Stimulated activated CD8-positive, alpha-beta memory T cell treated with anti-CD3 and anti-CD28 coated beads, Interleukin-7, amount 100 ng/mL, for 1 hour (primary cell): ENCODE measurements at places on chromosomes 7 and 10.

GRCh38 chr7:130242198-130243014, 24.3 kb upstream of the CPA2 start:
- DNase-seq = peak; percentile 6

- no peak for DNase-seq
Observed at GRCh38 chr10:60298408-60299389, 91.0 kb downstream of the ANK3 start.

DNA sequence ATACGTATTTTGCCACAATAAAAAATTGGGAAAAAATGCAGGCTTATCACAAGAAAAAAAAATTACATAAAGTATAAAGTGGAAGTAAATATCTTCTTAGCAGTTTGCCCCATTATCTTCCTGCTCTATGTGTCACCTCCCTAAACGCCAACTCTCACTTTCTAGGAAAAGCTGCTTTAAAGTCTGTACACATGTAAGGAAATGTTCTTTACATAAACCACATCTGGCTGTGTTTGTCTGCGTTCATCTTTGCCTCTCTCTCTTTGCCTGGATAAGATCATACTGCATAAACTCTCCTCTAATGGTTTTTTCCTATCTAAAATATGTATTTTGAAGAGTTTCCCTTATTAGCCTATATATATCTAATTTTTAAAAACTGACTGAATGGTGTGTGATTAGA, 23.0 kb upstream of the UMAD1 start:
- no peak for DNase-seq

- DNase-seq = no peak
Observed at GRCh38 chr7:99860281-99861127, 16.3 kb downstream of the OR2AE1 start.

DNA sequence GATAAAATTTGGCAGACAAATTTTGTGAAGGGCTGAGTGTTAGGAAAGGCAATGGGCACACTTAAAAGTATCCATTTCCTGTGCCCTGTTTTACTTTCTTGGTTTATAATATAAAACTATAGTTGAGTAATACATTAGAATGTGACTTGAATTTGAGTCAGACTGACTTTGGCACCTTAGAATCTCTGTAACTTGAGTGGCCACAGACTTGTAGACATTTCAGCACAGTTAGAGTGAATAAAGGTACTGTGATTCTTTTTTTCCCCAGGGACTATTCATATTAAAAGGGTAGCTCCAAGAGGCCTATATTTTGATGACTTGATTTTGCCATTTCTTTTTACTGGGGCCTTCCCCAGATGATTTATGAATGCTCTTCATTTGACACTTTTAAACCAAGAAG, 22.4 kb downstream of the GBF1 start:
- DNase-seq = no peak

DNA sequence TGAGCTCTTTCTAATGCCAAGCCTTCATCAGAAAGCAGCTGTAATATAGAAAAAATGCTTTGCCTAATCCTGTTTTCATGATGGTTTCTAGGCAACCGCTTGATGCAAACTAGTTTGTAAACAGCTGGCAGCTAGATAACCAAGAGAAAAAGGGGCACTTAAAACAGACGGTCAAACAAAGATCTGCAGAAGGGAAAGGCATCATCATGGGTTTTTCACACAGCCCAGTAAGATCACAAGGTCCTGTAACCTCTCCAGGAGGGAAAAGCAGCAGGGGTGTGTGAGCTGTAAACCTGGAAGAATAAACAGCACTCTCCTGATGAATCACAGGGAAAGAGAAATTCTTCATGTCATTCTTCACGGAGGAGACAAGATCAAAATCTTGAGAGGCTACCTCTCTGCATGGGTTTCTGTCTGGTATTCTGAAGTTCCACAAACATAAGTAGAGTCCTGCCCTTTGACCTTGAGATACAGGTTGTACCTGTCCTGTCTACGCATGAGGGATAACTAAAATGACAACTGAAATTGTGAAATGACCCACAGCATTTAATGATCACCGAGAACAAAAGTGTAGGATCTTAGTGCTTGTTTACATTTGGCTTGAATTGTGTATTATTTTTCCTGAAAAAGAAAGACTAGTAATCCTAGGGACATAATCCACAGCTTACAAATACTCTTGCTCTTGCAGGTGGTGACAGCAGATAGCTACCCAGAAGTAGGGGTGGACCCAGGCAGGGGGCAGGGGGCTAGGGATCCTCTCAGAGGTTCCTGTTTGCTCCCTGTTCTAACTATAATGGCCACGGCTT, 48.0 kb downstream of the CREB3L2 start:
- DNase-seq = no peak

DNA sequence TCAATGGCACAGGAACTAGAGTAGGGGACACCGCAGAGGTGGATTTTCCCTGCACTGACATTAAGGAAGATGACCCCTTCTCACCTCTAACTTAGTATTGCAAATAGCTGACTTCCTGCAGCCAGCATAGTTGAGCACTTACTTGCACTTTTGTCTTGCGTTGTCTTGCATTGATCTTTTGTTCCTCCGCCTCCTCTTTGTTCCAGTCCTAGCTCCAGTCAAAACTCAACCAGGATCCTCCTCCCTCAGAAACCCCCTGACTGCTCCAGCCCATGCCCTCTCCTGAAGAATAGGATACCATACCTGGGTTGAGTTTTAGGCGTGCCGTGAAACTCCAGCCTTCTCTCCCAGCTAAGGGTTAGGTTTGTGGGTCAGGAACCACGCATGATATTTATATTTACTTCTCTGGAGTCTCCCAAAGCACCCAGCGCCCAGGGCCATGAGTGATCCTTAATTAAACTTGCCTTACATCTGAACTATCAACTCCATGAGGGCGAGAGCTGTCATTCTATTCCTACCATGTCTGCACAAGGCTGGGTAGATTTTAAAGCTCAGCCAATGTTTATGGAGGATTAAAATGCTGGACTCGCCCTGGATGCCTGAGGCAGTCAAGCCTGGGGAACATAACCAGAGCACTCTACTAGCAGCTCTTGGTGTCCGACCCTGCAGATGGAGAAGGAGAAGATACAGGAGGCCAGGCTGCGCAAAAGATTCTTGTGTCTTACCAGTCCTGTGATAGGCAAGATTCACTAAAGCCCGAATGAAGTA, 14.1 kb downstream of the ZNF467 start:
- DNase-seq = no peak

GRCh38 chr10:48187126-48187525, 87.4 kb downstream of the FRMPD2 start:
- no peak for DNase-seq

DNA sequence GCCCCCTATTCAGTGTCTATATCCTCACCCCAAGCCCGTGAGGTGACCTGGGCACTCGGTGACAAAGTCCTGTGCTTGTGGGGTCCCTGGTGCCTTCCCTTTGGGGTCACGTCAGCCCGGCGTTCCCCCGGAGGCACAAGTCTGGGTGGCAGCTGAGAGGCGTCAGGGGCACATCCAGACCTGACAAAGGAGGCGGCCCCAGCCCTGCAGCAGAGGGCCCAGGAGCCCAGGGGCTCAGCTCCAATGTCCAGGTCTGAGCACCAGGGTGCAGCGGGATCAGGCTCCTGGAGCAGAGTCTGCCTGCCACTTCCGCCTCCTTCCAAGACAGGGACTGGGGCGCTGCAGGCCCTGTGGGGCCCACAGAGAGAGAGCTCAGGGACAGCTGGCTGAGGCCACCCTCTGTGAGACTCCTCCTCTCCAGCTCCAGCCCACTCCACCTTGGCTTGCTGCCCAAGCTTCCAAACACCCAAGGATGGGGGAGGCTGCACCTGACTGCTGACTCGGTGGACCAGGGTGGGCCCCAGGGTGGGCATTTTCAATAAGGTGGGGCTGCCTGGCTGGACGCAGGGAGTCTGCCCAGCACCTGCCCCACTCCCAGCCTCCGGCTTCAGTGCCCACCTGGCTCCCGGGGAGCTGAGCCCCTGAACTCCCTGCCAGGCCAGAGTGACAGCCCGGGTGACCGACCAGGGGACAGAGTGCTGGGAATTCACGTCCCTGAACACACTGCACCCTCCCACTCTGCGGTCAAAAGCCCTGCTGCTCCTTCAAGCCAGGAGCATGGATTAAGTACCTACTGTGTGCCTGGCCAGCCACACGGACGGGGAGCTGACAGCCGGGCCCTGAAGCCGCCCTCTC, 1.0 kb upstream of the KNDC1 start:
- DNase-seq = no peak

DNA sequence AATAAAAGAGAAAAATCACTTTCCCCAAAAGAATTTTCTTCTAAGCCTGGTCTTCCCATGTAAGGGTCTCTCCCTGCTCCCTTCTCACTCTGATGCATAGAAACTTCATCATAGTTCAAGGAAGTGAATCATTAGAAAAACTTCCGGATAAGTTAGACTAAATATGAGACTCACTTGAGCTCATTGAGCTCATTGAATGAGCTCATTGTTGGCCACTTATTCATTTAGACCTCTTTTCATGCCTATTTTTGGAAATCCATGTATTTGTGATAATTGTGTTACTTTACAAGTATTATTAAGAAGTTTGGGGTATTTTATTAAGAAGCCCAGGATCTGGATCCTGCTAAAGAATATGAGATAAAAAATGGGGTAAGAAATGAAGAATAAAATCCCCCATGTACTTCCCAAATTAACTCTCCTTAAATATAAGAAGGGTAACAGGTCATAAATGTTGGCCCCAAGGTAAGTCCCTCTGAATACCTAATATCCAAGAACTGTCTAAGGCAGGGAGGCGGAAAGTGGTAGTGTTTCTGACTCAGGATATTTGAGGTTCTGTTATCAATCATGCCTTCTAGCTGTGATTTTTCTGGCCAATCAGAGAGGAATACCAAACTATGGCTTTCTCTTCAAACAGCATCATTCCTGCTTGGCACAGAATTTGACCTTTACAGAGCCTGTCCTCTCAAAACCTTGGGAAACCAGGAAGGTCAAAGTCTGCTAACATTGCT, 236.5 kb upstream of the PTN start:
- DNase-seq = no peak

DNA sequence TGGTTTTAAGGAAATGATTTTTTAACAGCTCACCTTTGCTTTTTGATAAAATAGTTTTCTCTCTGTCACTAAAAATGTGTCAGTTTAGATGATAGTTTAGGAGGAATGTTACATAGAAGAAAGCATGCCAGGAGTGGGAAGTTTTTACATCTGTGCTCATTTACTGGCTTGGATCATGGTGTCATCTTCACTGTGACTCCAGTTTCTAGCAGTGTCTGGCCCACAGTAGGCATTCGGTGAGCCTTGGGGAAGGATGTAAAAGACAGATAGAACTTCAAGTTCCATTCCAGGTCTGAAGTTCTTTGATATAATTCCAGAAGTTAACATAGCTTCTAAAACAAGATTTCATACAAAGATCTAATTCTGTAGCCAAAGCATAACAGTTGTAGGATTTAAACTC, 259.2 kb downstream of the BICC1 start:
- DNase-seq = no peak

GRCh38 chr7:48180981-48181380, 9.7 kb downstream of the ABCA13 start:
- DNase-seq = no peak
